ENCODE measurements at places on chromosomes 16 and 17. TPM values are rescaled to one million over a fixed set of nuclear protein-coding genes. Genes with fewer than 3 reads are reported as not detected.

Gene MRPL38
- total RNA-seq = 23.9 TPM

Gene ETV4
- 1.3 TPM for total RNA-seq

Gene TBC1D3I
- total RNA-seq = 0.07 TPM

Gene ITGB4
- 0.69 TPM for total RNA-seq

Gene FKBP10
- 1,383 TPM for total RNA-seq

Gene CD79B
- not detected for total RNA-seq

Gene CES1
- total RNA-seq = 5.8 TPM

Gene EFCAB3
- not detected for total RNA-seq

Gene ACSM2B
- not detected for total RNA-seq

Gene COIL
- 10.7 TPM for total RNA-seq

Gene MAF
- total RNA-seq = 10.1 TPM

Gene C17orf67
- 0.91 TPM for total RNA-seq

Gene OTOP3
- not detected for total RNA-seq

Gene EVPL
- 0.10 TPM for total RNA-seq

Gene ZACN
- 0.26 TPM for total RNA-seq

Gene OTOP2
- total RNA-seq = not detected

Gene NT5C3B
- 49.4 TPM for total RNA-seq
